ENCODE measurements at places on chromosomes 13 and 19.
A peak's percentile ranks its signal among the peaks of the same experiment; 100 is the strongest.

GRCh38 chr19:10104665-10105508 is 1.3 kb upstream of the PPAN start:
- no peak for DNase-seq

GRCh38 chr19:55693336-55693974 is 18.4 kb downstream of the EPN1 start:
- no peak for DNase-seq

GRCh38 chr19:5594521-5594950 is 26.8 kb upstream of the TINCR start:
- no peak for DNase-seq

DNA sequence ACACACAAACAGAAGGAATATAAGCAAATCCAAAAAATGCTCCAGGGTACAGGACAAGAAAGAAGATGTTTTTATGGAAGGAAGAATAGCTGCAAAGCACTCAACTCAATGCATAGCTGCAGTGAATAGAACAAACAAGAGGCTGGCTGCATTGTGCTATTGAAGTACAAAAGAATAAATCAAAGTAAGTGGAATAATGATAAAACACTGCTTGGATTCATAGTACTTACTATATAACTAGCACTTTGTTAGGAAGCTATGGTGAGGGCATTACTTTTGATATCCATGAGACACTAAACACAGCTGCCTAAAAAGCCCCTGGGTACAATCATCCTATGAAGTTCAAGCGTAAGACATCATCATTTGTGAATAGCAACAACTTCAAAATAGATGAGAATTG is 350.1 kb downstream of the PCDH9 start:
- DNase-seq, result no peak

DNA sequence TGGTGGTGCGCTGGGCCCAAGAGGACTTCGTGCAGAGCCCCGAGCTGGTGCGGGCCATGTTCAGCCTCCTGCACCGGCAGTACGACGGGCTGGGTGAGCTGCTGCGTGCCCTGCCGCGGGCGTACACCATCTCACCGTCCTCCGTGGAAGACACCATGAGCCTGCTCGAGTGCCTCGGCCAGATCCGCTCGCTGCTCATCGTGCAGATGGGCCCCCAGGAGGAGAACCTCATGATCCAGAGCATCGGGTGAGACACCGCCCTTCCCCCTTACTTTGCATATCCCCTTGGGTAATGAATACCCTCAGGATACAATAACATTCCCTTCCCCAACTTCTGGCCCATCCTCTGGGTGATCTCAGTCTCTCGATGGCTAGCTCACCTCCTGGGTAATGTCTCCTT is 60.9 kb downstream of the RYR1 start:
- peak; percentile 28 for DNase-seq

DNA sequence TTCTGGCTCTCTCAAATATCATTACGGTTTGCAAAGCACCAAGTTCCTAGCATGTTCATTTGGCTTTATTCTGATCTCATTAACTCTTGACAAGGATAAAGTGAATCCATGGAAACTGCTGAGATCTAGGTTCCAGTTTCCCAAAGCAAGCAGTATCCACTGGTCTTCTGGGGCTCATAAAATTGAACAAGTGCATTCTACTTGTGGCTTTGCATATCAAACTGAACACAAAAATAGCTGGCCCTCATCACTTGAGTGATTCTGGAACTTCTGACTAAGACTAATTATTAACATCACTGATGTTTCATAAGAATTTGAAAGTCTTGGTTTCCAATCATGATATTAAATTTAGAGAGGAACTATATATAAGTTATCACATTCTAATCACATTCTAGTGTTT is 6.3 kb upstream of the KCTD12 start:
- DNase-seq, result no peak

GRCh38 chr19:55088543-55089341 is 13.1 kb downstream of the EPS8L1 start:
- DNase-seq, result no peak

DNA sequence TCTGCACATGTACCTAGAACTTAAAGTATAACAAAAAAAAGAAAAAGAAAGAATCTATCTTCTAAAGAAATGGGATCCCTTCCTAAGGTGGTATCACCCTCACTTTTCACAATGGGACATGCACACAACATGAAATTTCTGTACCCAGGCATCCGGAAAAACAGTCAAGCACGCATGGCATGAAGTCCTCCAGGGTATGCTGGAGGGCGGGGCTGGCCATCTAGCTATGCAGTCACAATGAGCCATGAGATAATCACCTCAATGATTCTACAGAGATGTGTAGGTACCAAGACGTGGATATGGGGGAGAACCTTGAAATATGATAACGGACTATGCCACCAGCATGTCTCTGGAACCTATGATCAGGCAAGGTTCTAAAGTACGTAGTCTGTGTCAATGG is 69.8 kb downstream of the CCDC70 start:
- DNase-seq, result no peak

DNA sequence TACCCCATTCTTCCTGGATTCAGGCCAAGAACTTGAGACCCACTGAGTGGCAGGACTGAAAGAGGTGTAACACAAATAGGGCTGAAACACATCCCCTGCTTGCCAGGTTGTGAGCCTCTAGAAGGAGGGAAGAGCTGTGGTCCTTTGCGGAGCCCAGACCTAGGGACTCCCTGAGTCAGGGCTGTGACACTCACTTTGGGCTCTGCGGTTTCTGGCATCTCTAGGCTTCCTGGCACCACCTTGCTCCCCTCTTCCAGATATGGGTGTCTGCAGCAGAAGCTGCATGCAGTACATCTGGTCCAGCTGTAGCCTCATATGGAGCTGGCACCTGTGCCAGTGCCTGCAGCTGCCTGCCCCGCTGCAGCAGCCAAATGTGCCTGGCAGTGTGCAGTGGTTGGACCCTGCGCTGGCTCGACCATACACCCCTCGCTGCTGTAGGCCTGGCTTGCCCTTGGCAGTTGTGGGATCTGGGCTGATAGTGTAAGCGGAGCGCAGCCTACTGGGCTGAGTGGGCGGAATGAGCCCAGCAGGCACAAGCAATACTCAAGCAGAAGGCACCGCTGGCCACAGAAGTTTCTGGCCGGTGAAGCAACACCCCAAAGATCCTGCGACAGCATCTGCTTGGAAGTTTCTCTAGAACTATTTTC is 290.4 kb downstream of the SLITRK6 start:
- DNase-seq, result no peak

- no peak for DNase-seq
Observed at GRCh38 chr19:20662421-20663105, 1.2 kb upstream of the ZNF626 start.

GRCh38 chr19:11169896-11170678 is 14.5 kb upstream of the SPC24 start:
- no peak for DNase-seq

- no peak for DNase-seq
Observed at GRCh38 chr13:110985541-110985940, 70.7 kb upstream of the ANKRD10 start.

GRCh38 chr19:34155686-34156085 is 16.6 kb upstream of the LSM14A start:
- no peak for DNase-seq

- no peak for DNase-seq
Observed at GRCh38 chr19:46954502-46954992, 65.1 kb upstream of the NPAS1 start.

GRCh38 chr13:97212601-97213040 is 9.5 kb upstream of the MBNL2 start:
- no peak for DNase-seq

DNA sequence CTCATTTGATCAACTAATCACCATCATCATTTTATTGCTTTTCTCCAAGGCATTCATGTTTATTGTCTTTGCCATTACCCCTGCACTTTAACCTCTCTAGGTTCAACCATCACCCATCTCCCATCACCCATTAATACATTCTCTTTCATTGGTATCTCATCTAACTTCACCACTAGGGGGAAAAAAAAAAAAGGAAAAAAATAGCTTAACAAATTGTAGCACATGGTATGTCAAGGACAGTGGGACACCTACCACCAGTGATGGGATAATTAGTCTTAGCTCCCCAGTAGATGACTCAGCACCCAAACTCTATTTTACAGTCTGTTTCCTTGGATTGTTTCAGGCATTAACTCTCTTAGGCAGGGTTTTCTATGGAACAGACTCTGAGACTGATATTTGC is 1770.2 kb upstream of the MIR17HG start:
- DNase-seq, result no peak

DNA sequence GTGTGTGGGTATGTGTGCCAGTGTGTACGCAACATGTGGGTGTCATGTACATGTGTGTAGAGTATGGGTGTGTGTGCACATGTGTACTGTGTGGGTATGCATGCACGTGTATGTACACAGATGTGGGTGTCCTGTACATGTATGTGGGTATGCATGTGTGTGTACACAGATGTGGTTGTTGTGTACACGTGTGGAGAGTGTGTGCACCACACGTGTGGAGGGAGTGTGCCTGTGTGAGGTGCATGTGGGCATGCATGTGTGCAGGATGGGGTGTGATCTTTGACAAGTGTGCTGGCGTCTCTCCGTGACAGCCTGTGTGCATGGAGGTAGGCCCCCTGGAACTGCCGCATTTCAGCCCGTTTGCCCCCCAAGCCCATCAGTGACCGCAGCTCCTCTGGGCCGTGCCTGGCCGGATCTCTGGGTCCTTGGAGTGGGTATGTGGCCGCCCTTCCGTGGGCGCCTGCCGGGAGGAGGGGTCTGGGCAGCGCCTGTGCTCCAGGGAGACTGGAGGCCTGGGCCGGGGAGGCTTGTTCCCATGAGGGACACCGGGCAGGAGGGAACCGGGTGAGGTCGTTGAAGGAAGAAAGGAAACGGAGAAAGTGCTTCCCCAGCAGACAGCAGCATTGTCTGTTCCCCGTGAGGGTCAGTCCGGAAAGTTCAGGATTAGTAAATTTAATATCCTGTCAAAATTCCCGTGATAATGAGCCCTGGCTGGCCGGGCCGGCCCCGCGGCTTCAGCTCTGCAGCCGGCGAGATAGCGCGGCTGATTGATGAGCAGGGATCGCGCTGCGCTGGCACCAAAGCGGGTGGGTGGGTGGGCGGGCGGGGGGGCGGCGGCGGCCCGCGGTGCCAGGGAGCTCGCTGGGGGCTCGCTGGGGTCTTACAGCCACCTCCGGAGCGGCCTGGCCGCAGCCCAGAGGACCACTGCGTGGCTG is 91.1 kb upstream of the SOX1 start:
- no peak for DNase-seq

DNA sequence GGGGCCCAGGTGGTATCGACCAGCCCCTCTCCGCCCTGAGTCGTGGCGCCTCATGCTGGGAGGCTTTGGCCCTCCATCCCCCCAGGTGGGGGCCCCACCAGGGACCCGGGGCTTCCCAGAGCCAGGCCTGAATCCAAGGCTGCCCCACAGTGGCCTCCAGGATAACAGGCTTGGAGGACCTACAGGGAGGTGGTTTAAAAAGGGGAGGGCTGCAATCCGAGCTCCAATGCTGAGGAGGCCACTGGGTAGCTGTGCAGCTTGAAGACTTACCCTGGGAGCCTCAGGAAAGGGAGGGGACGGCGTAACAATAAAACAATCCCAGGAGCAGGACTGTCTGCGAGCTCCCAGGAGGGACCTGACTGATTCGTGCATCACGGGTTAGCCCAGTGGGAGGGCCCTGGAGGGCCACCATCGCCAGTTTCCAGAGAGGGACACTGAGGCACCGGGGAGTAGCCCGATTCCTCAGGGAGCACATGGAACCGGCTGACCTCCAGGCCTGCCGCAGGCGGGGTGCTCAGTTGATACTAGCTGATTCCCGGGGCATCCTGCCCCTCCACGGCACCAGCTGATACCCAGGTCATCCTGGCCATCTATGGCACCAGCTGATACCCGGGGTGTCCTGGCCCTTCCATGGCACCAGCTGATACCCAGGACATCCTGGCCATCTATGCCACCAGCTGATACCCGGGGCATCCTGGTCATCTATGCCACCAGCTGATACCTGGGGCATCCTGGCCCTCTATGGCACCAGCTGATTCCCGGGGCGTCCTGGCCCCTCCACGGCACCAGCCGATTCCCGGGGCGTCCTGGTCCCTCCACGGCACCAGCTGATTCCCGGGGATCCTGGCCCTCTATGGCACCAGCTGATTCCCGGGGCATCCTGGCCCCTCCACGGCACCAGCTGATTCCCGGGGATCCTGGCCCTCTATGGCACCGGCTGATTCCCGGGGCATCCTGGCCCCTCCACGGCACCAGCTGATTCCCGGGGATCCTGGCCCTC is 3.7 kb upstream of the C2CD4C start:
- peak; percentile 15 for DNase-seq

DNA sequence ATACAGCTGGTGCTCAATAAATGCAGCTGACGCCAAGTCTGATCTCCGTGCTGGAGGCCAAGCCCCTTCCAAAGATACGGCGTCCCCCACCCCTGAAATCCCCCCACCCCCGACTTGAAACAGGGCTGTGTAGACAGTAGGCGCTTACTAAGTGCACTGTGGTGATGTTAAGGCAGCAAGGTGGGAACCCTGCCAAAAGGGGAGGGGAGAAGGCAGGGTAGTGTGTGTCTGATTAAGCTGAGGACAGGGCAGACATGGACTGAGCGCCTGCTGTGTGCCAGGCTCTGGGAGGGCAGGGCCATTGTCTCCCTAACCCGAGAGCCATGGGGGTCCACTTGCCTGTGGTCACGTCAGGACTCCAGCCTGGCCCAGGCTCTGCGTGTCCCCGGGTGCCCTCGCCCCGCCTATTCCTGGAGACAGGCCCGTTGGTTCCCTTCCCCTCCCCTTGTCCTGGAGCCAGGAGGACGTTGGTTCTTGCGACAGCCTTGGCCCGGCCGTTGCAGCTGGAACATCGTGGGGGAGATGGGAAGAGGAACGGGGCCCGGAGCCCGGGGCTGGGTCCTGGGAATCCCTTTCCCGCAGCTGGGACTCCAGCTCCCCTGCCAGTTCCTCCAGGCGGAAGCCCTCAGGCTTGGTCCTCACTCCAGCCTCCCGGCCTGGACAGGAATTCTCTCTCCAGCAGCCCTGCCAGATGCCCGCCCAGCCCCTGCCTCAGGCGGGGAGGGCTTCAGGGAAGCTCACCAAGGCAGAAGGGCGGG is 1.7 kb upstream of the ELANE start:
- no peak for DNase-seq

DNA sequence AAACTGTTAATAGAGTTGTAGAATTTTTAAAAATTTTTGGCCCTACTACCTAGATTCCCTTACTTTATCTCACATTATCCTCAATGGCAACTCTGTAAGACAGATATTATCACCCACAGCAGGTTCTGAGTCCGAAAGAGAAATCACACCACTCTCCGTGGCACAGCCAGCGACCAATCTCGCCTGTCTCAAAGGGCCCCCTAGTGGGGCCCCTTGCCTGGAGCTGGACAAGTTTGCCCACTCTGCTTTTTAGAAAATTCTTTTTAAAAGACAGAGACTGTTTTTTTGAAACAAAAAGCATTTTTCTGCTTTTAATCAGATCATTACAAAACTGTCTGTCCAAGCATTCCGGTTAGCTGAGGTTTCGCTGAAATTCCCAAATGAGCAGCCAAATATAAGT is 21.7 kb downstream of the PHF11 start:
- no peak for DNase-seq

GRCh38 chr13:101149735-101150384 is 266.4 kb downstream of the NALCN start:
- DNase-seq, result no peak

- no peak for DNase-seq
Observed at GRCh38 chr13:73428137-73428536, 369.3 kb downstream of the KLF5 start.

Data from iPS DF 19.7 (cell line).